IPS-NIHi11 (cell line): ENCODE measurements at places on chromosomes 1 and 21.

- DNase-seq = peak; percentile 75
Observed at GRCh38 chr1:212749821-212750535, 41.6 kb downstream of the NSL1 start.

DNA sequence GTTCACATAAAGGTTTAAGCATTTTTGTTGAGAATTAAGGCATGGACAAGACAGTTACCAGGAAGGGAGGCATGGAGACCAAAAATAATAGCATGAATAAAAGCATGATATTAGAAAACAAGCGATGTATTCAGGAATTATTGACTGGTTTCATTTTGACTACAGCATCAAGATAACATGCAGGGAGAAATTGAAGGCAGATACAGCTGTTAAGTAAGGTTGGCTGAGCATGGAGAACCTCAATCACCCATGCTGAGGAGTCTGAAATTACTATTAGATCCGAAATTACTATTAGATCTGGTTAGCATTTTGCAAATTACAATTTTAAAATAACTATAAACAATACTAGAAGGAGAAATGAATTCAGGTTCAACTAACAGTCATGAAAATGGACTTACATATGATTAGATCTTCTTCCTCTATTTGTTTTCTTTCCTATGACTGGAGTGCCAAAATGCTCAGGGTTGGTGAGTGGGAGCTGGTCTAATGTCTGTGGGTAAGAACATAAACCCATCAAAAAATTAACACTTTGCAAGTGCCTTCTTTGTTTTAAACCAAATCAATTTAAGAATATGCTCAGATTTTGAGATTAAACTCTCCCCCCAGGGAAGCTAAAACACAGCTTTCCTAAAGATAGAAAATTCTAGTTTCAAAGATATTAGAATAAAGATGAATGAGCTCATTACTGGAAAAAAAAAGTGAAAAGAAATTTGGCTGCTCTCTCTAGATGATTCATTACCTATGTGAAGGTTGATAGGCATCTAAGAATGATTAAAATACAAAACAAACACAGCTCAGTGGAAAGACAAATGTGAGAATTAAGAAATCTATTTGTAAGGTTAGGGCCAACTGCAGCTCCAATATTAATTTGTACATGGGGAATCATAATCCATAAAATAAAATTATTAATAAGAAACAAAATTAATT, 81.7 kb downstream of the ARID4B start:
- DNase-seq = no peak

GRCh38 chr1:107477233-107477632, 336.4 kb downstream of the NTNG1 start:
- peak; percentile 50 for DNase-seq

GRCh38 chr1:117001254-117001927, at the start of gene CD101:
Gene CD101 (plus strand): TSS chr1:117001760. CDS start chr1:117001818, 58 bp downstream.
- no peak for DNase-seq

DNA sequence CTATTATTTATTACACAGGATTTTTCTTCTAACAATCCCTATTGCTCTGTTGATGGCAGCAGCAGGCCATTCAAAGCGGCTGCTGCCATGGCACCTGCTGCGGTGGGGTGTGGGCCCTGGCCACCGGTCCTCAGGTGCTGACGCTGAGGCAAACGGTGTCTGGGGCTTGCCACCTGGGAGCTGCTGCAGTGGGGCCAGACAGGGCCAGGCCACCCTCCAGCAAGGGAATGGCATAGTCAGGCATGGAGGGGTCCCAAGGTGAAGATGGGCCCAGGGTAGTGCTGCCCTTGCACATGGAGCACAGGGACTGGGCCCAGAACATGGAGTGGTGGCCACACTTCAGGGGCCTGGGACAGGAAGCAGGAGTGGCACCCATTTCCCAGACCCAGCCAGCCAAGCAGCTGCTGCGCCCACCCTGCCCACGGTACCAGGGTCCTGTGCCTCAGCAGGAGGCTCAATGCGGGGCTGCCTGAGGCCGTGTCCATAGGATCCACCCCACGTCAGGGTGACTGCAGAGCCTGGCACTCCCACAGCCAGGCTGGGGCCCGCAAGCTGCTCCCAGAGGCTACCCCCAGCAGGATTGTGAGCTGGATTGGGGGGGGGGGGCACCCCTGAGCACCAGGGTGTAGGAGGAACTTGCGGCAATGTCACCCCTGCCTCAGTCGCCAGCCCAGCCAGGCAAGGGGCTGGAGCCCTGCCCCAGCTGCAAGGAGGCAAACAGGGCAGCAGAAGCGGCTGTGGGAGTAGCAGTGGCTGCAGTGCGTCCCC, 53.9 kb upstream of the KRTAP11-1 start:
- no peak for DNase-seq

DNA sequence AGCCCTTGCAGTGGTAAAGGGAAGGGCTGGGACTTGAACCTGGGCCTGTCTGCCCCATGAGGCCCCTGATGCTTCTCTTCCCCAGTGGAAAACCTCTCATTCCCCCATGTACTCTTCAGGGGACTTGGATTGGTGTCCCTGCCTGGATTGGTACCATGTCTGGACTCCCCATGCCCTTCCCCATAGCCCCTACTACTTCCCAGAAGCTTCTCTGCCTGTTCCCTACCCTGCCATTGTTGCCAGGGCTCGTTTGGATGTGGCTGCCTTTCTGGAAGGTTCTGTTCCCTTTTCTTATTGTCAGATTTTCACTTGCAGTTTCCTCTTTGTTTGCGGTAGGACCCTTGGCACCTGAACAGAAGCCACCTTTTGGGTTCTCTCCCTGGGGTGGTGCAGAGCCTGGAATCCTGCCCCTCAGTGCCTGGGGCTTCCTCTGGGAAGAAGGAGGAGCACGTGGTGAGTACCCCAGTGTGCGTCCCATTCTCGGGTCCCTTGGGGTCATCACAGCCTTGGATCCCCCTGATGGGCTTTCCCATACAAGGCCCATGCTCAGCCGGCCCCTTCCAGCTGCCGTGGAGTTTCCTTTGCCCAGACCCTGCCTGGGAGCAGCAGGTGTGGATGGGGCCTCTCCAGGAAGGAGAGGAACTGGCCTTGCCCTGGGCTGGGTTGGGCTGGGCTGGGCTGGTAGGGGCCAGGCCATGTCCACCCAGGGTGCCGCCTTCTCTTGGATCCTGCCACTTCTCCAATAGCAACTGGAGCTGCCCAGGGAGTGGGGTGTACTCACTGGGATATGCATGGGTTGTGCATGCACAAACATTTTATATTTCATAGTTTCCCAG, 281.1 kb downstream of the PTPRU start:
- DNase-seq = no peak

- DNase-seq = peak; percentile 86
Observed at GRCh38 chr1:37793773-37794371, at the start of gene MANEAL. Gene MANEAL (plus strand): TSS chr1:37793847. CDS start chr1:37794183, 336 bp downstream.

GRCh38 chr1:96962751-96963211, 241.2 kb downstream of the PTBP2 start:
- no peak for DNase-seq

- DNase-seq = peak; percentile 81
Observed at GRCh38 chr1:108661030-108661609, at the start of gene HENMT1. Gene HENMT1 (minus strand): TSS chr1:108661093. CDS start chr1:108659884, 1,209 bp downstream.

- peak; percentile 71 for DNase-seq
Observed at GRCh38 chr1:147723691-147724323, 36.6 kb downstream of the GJA5 start.

- DNase-seq = no peak
Observed at GRCh38 chr1:222991908-222992307, 151.1 kb downstream of the TLR5 start.

DNA sequence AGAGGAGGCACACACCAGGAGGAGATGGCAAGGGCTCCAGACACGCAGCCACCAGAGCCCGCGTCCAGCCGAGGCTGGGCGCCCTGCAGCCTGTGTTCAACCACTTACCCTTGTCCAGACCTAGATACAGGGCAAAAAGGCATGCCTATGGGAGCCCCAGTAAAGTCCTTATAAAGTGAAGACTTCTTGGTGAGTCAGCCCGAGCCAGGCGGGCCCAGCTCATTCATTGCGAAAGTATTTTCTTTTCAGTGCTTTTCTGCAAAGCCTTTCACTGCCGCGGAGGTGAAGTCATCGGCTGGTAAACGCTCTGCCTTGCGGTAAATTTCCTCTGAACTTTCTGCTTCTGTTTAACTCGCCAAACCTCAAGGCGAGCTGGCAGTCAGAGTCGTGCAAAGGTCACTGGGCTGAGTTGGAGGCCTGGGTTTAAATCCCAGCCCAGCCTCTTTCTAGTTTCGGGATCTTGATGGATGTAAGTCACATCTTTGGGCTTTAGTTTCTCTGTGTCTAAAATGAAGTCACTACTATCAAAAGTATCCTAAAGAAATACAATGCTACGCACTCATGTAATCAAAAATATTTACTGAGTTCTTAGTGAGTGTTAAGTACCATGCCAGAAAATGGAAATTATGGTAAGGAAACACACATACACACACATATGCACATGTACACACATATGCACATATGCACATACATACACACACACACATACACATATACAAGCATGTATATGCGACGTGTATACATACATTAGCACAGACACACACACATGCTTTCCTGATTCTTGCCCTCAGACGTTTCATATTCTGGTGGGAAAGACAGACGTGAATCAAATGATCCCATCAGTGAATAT, 54.7 kb upstream of the IFFO2 start:
- DNase-seq = peak; percentile 54

- no peak for DNase-seq
Observed at GRCh38 chr1:109786531-109787021, 22.9 kb upstream of the EPS8L3 start.

DNA sequence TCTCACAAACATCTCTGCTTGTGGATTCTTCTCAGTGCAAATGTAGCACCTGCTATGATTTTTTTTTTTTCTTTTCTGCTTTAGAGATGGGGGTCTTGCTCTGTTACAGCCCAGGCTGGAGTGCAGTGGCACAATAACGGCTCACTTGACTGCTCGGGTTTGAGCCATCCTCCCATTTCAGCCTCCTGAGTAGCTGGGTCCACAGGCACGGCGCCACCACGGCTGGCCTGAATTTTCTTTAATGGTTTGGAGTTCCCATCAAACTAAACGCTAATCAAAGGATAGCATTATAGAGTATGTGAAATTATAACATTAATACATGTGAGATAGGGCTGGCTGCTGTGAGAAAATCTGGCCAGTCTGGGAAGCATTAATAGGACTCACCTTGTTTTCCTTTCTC, 7.2 kb upstream of the PTGER3 start:
- no peak for DNase-seq

DNA sequence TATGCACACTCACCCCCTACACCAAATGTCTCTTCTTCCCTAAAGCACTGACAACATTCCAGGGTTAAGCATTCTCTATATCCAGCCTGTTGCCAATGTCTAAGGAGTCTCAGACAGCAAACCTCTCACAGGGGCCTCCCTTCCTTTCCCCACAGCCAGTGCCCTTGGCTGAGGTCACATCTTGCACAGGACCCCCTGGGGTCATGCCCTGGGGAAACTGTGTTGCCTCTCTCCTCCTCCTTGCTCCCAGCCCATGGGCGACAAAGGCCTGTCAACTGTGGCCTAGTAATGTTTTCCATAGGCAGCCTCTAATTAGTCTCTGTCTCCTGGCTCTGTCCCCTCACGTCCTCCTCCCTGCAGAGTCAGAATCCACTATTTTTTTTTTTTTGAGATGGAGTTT, 54.6 kb downstream of the NENF start:
- DNase-seq = no peak

- DNase-seq = no peak
Observed at GRCh38 chr1:154969860-154970452, 591 bp downstream of the SHC1 start.

- DNase-seq = no peak
Observed at GRCh38 chr1:30754684-30755171, 2.8 kb downstream of the LAPTM5 start.

- no peak for DNase-seq
Observed at GRCh38 chr1:245301162-245301580, 146.4 kb downstream of the KIF26B start.

DNA sequence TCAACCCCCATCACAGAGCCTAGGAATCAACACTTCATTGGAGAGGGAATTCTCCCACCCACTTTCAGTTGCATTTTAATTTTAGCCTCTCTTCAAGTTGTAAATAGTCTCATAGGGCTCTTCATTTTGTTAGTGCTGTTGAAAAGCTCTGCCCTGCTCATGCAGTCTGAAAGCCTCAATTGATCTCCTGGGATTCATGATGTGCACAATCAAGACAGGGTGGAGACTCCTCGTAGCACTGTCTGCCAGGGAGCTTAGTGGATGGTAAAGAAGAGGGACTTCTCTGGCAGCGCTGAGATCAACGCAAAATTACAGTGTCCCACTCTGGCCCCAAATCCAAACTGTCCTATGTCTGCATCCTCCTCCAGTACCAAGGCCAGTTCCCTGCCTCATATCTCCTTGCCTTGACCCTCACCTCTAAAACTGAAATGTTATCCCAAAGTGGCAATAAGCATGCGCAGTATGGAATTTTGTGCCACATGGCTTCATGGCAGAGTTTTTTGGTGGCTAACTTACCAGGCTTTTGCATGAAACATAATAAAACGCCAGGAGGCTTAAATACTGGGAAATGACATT, 282.2 kb downstream of the CACNA1E start:
- DNase-seq = no peak

DNA sequence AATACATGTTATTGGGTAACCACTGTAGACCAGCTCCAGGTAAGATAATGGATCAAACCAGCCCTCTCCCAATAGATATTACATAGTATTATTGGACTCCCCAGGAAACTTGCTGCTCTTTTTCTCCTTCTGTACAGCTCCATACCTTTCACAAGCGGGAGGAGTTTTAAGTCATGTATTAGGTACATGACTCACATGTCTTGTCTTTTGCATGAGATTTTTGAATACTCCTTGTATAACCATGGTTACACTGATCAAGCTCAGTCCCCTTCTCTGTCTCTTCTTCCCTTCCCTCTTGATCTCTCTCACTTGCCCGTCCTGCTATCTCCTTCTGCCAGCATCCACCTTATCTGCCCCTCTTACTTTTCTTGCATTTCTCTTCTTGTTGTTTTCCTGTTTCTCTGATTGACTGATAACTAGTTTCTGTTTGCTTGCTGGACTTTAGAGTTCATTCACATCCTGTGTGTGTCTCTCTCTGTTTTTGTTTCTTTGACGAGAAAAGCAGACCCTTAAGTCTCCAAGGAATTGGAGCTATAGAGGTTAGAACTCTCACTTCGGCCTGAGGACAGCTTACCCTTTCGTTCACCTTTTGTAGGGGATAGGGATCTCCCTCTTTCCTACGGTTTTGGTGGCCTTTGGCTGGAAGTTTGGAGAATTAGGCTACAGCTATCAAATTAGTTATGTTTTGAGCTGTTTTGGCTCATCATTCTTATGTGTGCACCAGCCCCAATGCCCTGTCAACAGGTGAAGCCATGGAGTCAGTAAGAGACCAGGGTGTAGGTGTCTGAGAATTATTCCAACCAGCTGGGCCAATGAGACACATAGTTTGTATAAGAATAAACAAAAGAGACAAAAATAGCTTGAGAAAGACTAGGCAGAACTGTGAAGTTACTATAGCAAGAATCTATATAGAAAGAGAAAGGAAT, 49.0 kb upstream of the ASB17 start:
- DNase-seq = no peak

GRCh38 chr1:203156280-203156679, 19.3 kb downstream of the MYBPH start:
- no peak for DNase-seq

- DNase-seq = no peak
Observed at GRCh38 chr21:27590271-27590670, 623.4 kb upstream of the ADAMTS5 start.

- no peak for DNase-seq
Observed at GRCh38 chr1:113534875-113535274, 144.6 kb downstream of the MAGI3 start.

GRCh38 chr1:246142320-246142893, 364.7 kb downstream of the SMYD3 start:
- no peak for DNase-seq
